ENCODE measurements at places on chromosomes 12 and 14.

- DNase-seq: no peak
Measured at GRCh38 chr14:70713511-70713916, 71.8 kb downstream of the TTC9 start.

DNA sequence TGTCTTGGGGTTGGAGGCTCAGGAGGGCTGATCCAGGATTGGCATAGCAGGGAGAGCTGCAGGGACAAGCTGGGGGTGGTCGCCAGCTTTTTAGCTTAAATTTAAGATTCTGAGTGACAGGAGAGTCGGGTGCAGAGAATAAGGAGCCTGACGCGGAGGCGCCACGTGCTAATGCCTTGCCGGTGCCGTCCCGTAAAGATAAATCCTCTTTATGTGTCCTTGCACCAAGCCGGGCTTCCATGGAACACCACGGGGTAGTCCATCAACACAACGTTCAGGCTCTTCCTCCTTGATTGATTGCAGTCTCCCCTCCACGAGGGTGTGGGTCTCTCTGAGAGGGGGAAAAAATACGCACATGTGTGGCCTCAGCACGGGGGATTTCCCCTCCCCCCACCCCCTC is 3.9 kb downstream of the DLK1 start:
- DNase-seq: no peak

DNA sequence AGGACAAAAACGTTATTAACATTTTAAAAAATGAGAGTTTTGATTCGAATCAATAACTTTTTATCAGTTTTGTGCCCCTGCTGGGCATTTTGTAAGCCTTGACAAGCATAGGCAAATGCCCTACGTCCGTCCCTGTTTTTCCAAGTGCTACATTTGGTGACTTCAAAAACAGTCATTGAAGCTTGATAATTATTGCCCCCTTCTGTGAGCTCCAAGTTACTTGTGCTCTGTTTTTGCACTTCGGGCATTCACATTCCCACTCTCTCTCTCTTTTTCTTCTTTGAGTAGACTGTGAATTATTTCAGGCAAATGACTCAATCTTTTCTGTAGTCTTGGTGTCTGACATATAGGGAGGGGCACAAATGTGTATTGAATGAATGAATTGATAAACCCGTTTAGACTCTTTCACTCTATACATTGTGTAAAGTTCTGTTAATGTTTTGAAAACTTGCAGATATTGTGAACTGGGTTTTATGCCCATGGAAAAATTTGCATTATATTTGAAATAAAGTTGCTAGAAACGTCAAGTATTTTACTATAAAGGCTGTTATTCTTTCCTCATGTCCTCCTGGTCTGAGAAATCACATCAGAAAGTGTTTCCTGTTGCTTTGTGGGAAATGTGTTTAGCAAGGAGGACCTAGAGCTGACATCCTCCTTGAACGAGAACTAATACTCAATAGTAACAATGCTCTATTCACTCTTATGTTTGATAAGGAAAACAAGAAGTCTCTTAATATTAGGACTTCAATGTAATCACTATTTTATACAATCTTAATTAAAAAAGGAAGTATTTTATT is 1.4 kb downstream of the APAF1 start:
- DNase-seq: peak; percentile 74

DNA sequence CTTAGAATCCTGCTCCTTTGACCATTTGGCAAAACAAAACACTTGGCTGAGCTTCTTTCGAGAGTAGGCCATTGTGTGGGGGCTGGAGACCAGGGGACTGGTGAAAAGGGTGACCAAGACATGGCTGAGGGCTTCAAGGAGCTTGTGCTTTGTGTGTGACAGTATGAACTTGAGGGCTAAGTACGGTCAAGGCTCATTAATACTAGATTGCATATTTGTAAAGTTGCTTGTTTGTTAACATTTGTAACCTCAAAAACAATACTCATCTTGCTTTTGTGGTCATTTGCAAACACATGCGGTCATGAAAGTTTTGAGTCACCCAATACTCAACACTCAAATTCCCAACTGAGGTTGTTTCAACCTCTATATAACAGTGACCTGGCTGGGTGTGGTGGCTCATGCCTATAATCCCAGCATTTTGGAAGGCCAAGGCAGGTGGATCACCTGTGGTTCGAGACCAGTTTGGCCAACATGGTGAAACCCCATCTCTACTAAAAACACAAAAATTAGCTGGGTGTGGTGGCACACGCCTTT is 42.5 kb downstream of the ZFYVE26 start:
- no peak for DNase-seq

- DNase-seq: no peak
Measured at GRCh38 chr14:48738186-48738925, 847.8 kb downstream of the RPS29 start.

DNA sequence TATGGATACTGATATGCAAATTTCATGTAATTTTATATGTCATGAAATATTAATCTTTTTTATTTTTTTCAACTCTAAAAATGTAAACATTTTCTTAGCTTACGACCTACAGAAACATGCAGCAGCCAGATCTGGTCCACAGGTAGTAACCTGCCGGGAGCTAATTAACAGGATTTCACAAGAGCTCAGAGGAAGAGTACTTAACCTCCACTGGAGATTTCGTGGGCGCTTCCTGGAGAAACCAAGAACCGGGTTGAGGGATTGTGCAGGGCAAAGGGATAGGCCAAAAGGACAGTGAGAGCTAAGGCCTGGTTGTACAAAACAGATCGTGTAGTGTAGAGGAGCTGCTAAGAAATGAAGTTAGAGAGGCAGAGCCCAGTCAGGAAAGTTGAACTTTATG is 315.7 kb downstream of the PAWR start:
- DNase-seq: no peak

DNA sequence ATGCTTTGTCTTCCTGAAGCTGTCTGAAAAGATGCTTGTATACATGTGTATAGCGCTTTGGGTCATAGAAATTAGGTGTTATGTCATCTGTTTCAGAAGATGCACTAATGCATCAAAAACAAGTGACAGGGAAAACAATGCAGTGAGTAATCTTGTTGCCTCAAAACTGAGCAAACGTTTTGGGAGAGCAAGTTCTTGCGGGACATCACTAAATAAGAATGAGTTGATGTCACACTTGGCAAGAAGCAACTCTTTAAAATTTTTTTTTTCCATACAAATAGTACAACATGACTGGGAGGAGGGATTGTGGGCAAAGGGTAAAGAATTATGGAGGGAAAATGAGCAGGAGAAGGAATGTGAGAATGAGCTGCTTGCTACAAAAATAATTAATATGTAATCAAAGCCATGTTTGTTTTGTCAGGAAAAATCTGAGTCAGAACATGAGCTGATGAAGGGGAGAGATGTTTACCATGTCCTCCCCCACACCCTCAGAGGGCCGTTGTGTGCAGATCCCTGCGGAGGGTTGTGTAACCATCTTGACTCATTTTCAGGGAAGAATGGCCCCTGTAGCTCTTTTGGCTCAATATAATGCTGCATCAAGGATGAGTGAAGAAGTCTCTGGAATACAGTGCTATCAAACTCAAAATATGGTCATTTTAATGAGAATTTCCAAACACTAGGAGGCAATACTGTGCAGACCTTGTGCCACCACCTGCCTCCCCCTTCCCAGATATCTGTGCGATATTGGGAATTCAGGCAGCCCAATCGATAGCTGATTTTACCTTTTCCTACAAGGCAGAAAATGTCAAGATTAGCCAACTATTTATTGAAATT is 41.4 kb downstream of the BORCS5 start:
- DNase-seq: peak; percentile 31

All from RKO (cell line).